ENCODE measurements at places on chromosomes 1 and 21. TPM values are rescaled to one million over a fixed set of nuclear protein-coding genes. Genes with fewer than 3 reads are reported as not detected.

Gene RCSD1
- total RNA-seq = under 0.01 TPM

Gene HES4
- 83.5 TPM for total RNA-seq

Gene LHX8
- not detected for total RNA-seq

Gene THEM5
- total RNA-seq = not detected

Gene SOX13
- 8.8 TPM for total RNA-seq

Gene ERRFI1
- total RNA-seq = 126 TPM

Gene DYNLT4
- total RNA-seq = not detected

Gene COX20
- total RNA-seq = 9.0 TPM

Gene PCSK9
- 5.8 TPM for total RNA-seq

Gene MAP1LC3C
- not detected for total RNA-seq

Gene SDCCAG8
- total RNA-seq = 42.6 TPM

Gene FCAMR
- total RNA-seq = not detected

Gene FMO2
- not detected for total RNA-seq

Gene CRNN
- total RNA-seq = 6.6 TPM

Gene SPRR2G
- not detected for total RNA-seq
